CD4-positive, alpha-beta T cell (primary cell): ENCODE measurements at places on chromosomes 13 and 19. TPM values are rescaled to one million over a fixed set of nuclear protein-coding genes. Genes with fewer than 3 reads are reported as not detected.

BRME1 gene
- 1.1 TPM for total RNA-seq

MVB12A gene
- 10.7 TPM for total RNA-seq

CASP14 gene
- total RNA-seq, result not detected

PGLYRP2 gene
- not detected for total RNA-seq

CLPTM1 gene
- 72.7 TPM for total RNA-seq

UBE2L5 gene
- 0.11 TPM for total RNA-seq

DHRS12 gene
- total RNA-seq, result 10.0 TPM

SMIM7 gene
- total RNA-seq, result 44.3 TPM

CGB2 gene
- total RNA-seq, result not detected

OR7A5 gene
- not detected for total RNA-seq

CYP4F12 gene
- 1.0 TPM for total RNA-seq

GRCh38 chr13:68214691-68215415 is 984.7 kb upstream of the PCDH9 start:
- no peaks in the 10 kb centered on the region for H3K27me3 ChIP-seq
- no peaks in the 10 kb centered on the region for H3K36me3 ChIP-seq
- H3K4me3 ChIP-seq, result no peak overlapping the region
- no peaks in the 10 kb centered on the region for H3K4me1 ChIP-seq

GRCh38 chr19:47490847-47491246 is 6.8 kb upstream of the KPTN start:
- H3K27me3 ChIP-seq, result no peaks in the 10 kb centered on the region
- no peak for DNase-seq
- no peak overlapping the region for H3K4me3 ChIP-seq
- H3K36me3 ChIP-seq, result peaks cover 59% of the 10 kb centered on the region

DNA sequence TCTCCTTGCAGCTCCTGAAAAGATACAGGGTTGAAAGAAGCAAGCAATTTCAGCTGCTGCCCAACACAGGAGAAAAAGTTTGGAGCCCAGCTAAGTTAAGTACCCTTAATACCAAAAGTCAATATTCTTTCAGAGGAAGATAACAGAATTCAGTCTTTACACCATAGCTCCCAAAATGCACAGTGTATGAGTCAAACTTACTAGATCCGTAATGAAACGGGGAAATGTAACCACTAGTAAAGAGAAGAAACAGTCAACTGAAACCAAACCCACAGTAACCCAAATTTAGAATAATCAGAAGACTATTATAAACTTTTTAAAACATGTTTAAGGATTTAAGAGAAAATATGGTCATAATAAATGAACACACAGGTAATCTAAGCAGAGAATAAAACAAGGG is 45.2 kb downstream of the SUCLA2 start:
- peaks cover 51% of the 10 kb centered on the region for H3K36me3 ChIP-seq
- H3K4me3 ChIP-seq, result no peak overlapping the region

DNA sequence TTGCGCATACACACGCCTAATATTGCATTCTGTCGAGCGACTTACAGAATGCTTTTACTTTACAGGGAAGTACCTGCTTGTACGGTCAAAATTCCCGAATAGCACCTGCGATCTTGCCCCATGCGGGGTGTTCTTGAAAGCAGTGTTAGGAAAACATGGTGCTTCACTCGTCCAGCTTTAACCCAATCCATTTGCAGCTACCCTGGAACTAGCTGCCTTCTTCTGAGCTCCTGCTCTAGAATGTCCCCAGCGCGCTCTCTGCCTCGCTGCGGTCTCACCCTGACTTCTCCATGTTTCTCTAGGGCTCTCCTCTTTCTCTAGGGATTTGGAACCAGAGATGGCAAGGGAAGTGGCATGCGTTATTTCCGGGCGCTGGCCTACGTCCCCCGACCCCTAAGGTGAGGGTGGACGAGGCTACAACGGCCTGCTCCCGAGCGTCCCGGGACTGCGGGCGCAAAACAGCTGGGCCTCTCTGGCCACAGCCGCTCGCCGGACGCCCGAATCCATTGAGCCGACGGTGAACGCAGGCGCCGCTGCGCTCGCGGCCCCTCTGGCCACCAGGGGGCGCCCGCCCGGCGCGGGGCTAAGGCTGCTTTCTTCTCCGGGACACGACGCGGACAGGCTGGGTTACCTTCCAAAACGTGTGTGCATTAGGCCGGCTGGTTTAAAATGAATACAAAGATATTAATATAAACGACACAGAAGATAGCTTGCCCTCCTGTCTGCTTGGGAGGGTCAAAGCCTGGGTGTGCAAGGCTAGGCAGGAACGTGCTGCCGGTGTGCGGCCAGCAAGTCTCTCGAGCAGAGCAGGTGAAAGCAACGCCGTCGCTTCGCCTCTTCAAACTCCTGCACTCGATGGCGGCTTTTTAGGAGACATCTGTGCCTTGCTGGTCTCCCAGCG is 1.8 kb upstream of the SPRY2 start:
- no peaks in the 10 kb centered on the region for H3K36me3 ChIP-seq
- DNase-seq, result peak; percentile 51
- peak overlapping the region; percentile 49 for H3K4me3 ChIP-seq
- H3K4me1 ChIP-seq, result peaks cover 40% of the 10 kb centered on the region

- no peaks in the 10 kb centered on the region for H3K27me3 ChIP-seq
- H3K4me1 ChIP-seq, result no peaks in the 10 kb centered on the region
- no peak overlapping the region for H3K27ac ChIP-seq
- no peak for DNase-seq
Observed at GRCh38 chr13:111330066-111330610, 9.7 kb downstream of the TEX29 start.

GRCh38 chr13:86554066-86554465 is 754.8 kb upstream of the SLITRK6 start:
- no peaks in the 10 kb centered on the region for H3K36me3 ChIP-seq
- H3K4me3 ChIP-seq, result no peak overlapping the region
- H3K27ac ChIP-seq, result no peak overlapping the region
- DNase-seq, result no peak
- no peaks in the 10 kb centered on the region for H3K27me3 ChIP-seq

GRCh38 chr13:87234981-87235380 is 436.2 kb upstream of the SLITRK5 start:
- DNase-seq, result no peak
- H3K27me3 ChIP-seq, result no peaks in the 10 kb centered on the region
- H3K4me1 ChIP-seq, result no peaks in the 10 kb centered on the region
- H3K4me3 ChIP-seq, result no peak overlapping the region
- no peak overlapping the region for H3K27ac ChIP-seq
- no peaks in the 10 kb centered on the region for H3K36me3 ChIP-seq

- peaks cover 6% of the 10 kb centered on the region for H3K27me3 ChIP-seq
- no peak overlapping the region for H3K27ac ChIP-seq
- H3K4me1 ChIP-seq, result no peaks in the 10 kb centered on the region
- DNase-seq, result no peak
Observed at GRCh38 chr19:29491995-29492577, 33.7 kb upstream of the VSTM2B start.

GRCh38 chr13:108618233-108618632 is 11.2 kb upstream of the MYO16 start:
- no peaks in the 10 kb centered on the region for H3K4me1 ChIP-seq
- H3K27me3 ChIP-seq, result no peaks in the 10 kb centered on the region
- no peak overlapping the region for H3K27ac ChIP-seq
- DNase-seq, result no peak
- no peaks in the 10 kb centered on the region for H3K36me3 ChIP-seq

- peaks cover 60% of the 10 kb centered on the region for H3K36me3 ChIP-seq
- H3K4me3 ChIP-seq, result no peak overlapping the region
- DNase-seq, result no peak
- no peaks in the 10 kb centered on the region for H3K27me3 ChIP-seq
- H3K27ac ChIP-seq, result no peak overlapping the region
Observed at GRCh38 chr19:19468424-19469050, 46.8 kb downstream of the TSSK6 start.

DNA sequence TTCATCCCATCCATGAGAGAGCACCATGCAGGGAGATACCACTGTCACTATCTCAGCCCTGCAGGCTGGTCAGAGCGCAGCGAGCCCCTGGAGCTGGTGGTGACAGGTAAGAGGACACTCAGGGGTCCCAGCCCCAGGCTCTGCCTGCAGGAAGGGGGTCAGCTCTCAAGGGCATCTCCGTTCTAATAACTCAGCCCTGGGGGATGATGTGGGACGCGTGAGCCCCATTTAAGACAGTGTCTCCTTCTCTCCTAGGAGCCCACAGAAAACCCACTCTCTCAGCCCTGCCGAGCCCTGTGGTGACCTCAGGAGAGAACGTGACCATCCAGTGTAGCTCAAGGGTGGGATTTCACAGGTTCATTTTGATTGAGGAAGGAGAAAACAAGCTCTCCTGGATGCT is 15.5 kb upstream of the KIR3DL3 start:
- peaks cover 5% of the 10 kb centered on the region for H3K27me3 ChIP-seq
- H3K4me3 ChIP-seq, result no peak overlapping the region
- DNase-seq, result no peak
- no peak overlapping the region for H3K27ac ChIP-seq
- H3K4me1 ChIP-seq, result peaks cover 10% of the 10 kb centered on the region

- no peak overlapping the region for H3K27ac ChIP-seq
- no peaks in the 10 kb centered on the region for H3K27me3 ChIP-seq
- H3K36me3 ChIP-seq, result no peaks in the 10 kb centered on the region
- DNase-seq, result peak; percentile 75
- H3K4me1 ChIP-seq, result peaks cover 11% of the 10 kb centered on the region
Observed at GRCh38 chr13:99196466-99197116, 4.1 kb upstream of the UBAC2 start.

GRCh38 chr13:39895254-39895653 is 239.8 kb downstream of the COG6 start:
- peaks cover 16% of the 10 kb centered on the region for H3K4me1 ChIP-seq
- H3K36me3 ChIP-seq, result no peaks in the 10 kb centered on the region
- no peak overlapping the region for H3K4me3 ChIP-seq
- no peaks in the 10 kb centered on the region for H3K27me3 ChIP-seq

DNA sequence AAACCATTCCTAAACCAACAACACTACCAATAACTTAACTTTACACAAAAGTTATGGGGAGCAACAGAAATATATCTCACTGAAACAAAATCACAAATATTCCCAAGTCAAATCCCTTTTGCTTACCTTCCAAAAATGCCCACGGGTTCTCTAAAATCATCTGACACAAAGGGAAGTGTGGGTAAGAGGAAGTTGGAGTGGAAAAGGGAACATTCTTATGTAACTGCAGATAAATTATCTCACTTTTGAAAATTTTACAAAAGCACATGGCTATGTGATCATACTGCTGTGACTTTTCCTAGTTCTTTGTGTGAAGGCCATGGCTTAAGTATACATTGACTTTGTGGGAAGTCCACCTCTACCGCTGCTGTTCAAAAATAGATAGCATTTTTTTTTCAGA is 350.5 kb downstream of the GPC6 start:
- H3K27ac ChIP-seq, result no peak overlapping the region
- H3K4me3 ChIP-seq, result no peak overlapping the region

- no peaks in the 10 kb centered on the region for H3K27me3 ChIP-seq
- no peak overlapping the region for H3K27ac ChIP-seq
- no peaks in the 10 kb centered on the region for H3K4me1 ChIP-seq
- DNase-seq, result no peak
Observed at GRCh38 chr13:71577127-71577526, 289.9 kb downstream of the DACH1 start.

GRCh38 chr13:26964278-26965250 is 204.0 kb upstream of the GPR12 start:
- no peaks in the 10 kb centered on the region for H3K4me1 ChIP-seq
- H3K36me3 ChIP-seq, result no peaks in the 10 kb centered on the region
- no peak overlapping the region for H3K4me3 ChIP-seq
- DNase-seq, result no peak
- H3K27me3 ChIP-seq, result peaks cover 3% of the 10 kb centered on the region

DNA sequence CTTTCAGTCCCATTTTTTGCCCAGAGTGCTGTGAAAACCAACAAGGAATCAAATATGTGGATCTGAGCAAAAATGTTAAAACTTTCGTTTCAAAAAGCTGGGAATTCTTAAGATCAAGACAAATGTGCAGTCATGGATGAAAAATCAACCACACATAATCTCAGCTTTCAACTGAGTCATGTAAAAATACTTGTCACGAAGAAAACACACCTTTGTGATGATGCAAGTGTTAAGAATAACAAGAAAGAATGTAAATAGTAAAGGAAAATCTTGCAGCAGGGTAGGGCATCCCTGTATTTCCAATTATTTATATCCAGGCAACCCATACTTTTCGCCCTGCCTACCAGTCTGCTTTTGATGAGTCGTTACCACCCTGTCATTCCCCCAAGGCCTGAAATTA is 27.4 kb upstream of the DCLK1 start:
- no peaks in the 10 kb centered on the region for H3K4me1 ChIP-seq
- no peaks in the 10 kb centered on the region for H3K36me3 ChIP-seq
- no peak for DNase-seq
- H3K4me3 ChIP-seq, result no peak overlapping the region
- peaks cover 5% of the 10 kb centered on the region for H3K27me3 ChIP-seq

- no peaks in the 10 kb centered on the region for H3K27me3 ChIP-seq
- H3K4me3 ChIP-seq, result no peak overlapping the region
- no peaks in the 10 kb centered on the region for H3K36me3 ChIP-seq
- DNase-seq, result no peak
- no peak overlapping the region for H3K27ac ChIP-seq
Observed at GRCh38 chr13:22647156-22647850, 533.5 kb upstream of the SGCG start.

GRCh38 chr13:112261924-112262323 is 114.2 kb upstream of the SPACA7 start:
- no peaks in the 10 kb centered on the region for H3K4me1 ChIP-seq
- H3K36me3 ChIP-seq, result no peaks in the 10 kb centered on the region
- no peaks in the 10 kb centered on the region for H3K27me3 ChIP-seq
- DNase-seq, result no peak
- no peak overlapping the region for H3K27ac ChIP-seq
- H3K4me3 ChIP-seq, result no peak overlapping the region

- peaks cover 2% of the 10 kb centered on the region for H3K36me3 ChIP-seq
- no peak overlapping the region for H3K27ac ChIP-seq
- no peak for DNase-seq
Observed at GRCh38 chr19:16509141-16510061, 13.2 kb downstream of the C19orf44 start.

DNA sequence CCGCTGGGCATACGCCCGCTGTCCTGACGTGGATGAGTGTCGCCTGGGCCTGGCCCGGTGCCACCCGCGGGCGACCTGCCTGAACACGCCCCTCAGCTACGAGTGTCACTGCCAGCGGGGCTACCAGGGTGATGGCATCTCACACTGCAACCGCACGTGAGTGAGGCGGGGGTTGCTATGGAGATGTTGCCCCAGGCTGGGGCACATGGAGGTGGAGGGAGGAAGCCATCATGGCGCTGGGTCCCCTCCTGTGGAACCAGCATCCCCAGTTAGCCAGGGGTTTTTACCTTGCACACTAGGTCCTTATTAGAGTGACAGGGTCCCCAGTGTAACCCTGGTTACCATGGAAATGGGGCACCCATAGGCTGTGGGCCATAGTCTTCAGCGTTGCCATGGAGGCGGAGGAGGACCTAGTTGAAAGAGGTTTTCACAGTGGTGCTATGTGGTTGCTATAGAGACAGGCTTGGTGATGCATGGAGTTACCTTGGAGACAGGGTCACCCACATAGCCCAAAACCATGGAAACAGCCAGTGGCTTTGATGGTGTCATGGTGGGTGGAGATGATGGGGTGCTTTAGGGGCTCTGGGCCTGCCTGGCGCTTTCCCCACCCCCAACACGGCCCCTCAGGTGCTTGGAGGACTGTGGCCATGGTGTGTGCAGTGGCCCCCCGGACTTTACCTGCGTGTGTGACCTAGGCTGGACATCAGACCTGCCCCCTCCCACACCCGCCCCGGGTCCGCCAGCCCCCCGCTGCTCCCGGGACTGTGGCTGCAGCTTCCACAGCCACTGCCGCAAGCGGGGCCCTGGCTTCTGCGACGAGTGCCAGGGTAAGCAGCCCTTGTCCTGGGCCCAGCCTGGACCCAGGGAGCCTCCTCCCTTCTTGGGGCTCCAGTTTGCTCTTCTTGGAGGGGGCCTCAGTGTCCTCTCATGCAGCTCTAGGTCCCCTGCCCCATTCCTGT is 27.1 kb downstream of the MEGF8 start:
- DNase-seq, result no peak
- H3K27ac ChIP-seq, result no peak overlapping the region
- no peaks in the 10 kb centered on the region for H3K4me1 ChIP-seq
- no peak overlapping the region for H3K4me3 ChIP-seq
- no peaks in the 10 kb centered on the region for H3K27me3 ChIP-seq
- peaks cover 4% of the 10 kb centered on the region for H3K36me3 ChIP-seq
